Stimulated activated CD4-positive, alpha-beta T cell treated with anti-CD3 and anti-CD28 coated beads, Interleukin-15, amount 100 ng/mL, for 1 hour (primary cell): ENCODE measurements at places on chromosomes 2 and 18.

DNA sequence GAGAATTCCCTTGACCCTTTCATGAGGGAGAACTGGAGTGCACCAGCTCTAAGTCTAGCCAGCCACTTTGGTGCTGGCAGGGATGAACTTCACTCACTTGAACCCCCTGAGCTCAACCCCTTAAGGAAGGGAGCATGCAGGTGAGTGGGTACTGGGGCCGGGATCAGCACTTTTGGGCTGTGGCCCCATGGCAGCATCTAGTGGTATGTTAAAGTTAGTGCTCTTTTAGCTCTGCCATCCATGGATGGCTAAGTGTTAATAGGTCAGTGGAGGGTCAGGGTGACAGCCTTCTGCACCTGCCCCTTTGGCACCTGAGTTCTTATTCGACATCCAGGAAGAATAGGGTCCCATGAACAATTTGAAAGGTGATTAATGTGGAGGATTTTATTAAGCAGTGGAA is 689.0 kb upstream of the FSHR start:
- no peak for DNase-seq

- DNase-seq: no peak
These were observed 156.8 kb downstream of the PAX3 start for GRCh38 chr2:222142027-222142426.

DNA sequence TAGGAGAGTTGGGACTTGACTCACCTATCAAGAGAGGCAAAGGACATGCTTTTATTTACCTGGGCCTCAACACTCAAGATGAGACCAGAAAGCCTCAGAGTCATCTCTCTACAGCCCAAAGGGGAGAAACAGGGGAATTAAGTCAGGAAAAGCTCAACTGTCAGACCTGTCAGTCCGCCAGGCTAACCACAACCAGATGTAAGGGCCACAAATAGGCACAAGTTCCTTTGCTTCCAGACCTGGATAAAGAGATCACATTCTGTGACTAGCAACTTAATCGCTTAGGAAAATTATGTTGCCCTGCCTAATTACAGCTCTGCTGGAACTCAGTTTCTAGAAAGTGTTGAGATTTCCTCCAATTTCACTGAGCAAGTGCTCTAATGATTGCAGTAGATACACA is 67.9 kb downstream of the ANKRD44 start:
- DNase-seq: no peak

- DNase-seq: no peak
These were observed 182.1 kb downstream of the CYP26B1 start for GRCh38 chr2:71965530-71965929.

DNA sequence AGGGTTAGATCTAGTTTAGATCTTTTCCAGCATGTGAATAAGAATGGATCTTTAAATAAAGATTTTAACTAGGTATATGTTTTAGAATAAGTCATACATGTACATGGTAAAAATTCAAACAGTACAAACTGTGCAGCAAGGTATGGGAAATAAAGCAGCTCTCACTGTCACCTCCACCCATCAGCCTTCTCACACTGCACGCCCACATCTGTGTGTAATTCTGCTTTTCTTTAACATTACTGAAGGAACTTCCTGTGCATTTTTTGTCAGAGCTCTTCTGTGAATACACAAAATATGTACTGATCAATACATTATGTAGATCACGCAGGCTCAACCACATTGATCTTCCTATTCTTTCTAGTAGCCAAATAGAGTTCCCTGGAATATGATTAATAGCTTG is 3.4 kb downstream of the CASP8 start:
- DNase-seq: no peak

GRCh38 chr2:55371376-55371775 is 48.3 kb downstream of the CCDC88A start:
- DNase-seq: no peak

DNA sequence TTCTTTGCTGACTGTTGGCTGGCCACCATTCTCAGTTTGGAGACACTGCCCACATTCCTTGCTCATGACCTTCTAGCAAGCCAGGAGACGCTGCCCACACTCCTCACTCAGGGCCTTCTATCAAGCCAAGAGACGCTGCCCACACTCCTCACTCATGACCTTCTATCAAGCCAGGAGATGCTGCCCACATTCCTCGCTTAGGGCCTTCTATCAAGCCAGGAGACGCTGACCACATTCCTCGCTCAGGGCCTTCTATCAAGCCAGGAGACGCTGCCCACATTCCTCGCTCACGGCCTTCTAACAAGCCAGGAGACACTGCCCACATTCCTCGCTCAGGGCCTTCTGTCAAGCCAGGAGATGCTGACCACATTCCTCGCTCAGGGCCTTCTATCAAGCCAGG is 131.3 kb upstream of the CBLN2 start:
- no peak for DNase-seq

DNA sequence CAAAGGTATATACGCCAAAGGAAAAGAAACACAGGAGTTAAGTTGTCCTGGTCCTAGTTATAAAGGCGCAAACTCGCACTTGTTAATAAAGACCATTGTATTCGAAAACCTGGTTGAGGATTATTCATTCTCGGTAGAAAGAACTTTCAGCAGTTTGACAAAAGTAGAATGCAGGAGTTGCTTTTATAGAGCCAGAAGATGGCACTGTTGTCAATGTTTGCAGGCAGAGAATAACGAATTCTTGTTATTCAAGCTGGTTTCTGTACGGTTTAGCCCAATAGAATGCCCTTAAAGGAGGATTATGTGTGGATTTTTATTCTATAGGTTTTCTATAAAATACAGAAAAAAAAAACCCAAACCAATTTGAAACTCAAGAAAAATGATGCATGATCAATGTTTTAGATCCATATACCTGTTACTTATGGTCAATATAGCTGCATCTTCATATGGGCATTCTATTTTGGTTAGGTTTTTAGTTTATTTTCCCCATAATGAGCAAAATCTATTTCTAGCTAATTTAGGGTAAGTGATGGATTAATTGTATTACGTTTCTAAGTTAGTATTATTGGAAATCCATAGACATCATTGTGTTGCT is 510.3 kb downstream of the PLCL1 start:
- no peak for DNase-seq

DNA sequence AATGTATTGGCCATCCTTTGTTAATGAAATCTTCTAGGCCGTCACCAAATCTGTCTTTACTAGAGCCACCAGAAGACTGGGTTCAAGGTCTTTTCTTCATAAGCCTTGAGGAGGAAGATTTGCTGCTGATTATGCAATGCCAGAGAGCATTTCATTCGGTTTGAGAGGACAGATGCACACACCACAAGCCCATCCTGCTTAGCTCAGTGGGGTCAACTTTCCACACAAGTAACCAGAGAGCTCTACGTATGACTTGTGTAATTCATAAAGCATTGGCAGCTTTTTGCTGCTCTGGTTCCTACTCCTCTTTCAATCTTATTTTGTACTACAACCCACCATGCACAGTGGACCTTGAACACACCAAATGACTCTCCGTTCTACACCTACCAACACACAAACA is 106.9 kb downstream of the OSR1 start:
- DNase-seq: no peak
